Activated CD4-positive, alpha-beta T cell treated with anti-CD3 and anti-CD28 coated beads, Interleukin-2, amount 10 ng/mL, durations not matched to agents 7 days and 5 days (primary cell): ENCODE measurements at places on chromosomes 11 and 22.

DNA sequence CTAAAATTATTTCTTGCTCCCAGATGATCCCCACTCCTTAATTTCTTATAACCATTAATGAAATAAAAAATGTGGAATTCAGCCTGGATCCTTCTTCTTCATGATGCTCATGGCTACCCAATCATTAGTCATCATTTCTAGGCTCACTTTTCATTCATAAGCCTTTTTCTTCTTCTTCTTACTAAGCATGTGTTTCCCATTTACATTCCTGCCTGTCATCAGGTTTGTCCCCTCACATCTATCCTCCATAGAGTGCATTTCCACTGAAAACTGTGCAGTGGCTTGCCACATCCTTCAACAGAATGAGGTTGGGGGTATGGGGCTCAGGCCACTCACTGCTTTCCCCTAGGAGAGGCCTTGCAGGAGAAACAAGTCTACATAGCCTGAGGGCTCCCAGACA is 35.8 kb upstream of the NTM start:
- no peak for DNase-seq

GRCh38 chr11:112270551-112271180 is 10.0 kb upstream of the PLET1 start:
- no peak for DNase-seq

DNA sequence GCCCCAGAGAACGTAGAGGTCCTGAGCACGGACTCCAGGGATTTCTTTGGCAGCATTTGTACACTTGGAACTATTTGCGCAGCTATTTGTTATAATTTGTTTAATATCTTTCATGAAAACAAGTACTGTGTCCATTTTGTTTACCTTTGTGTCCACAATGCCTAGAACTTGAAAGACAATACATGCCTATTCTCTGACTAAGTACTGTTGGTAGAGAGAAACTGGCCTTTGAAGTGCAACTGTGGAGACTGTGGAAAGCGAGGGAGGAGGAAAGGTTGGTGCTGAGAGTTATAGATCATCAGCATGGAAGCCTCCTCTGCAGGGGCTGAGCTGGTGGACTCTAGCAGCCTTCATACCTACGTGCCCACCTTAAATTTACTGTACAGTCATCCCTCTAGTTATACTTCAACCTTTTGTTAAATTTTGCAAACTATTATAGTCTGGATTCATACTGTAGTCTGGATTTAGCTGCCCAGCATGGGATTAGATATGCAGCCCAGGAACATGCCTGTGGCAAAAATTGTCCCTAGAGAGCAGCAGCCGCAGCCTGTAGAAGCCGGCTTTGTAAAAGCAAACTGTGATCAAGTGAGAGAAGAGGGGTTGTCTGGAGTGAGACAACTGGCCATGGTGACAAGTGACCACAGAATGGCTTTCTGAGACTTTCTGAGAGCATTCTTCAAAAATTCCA is 24.2 kb upstream of the YAP1 start:
- no peak for DNase-seq

DNA sequence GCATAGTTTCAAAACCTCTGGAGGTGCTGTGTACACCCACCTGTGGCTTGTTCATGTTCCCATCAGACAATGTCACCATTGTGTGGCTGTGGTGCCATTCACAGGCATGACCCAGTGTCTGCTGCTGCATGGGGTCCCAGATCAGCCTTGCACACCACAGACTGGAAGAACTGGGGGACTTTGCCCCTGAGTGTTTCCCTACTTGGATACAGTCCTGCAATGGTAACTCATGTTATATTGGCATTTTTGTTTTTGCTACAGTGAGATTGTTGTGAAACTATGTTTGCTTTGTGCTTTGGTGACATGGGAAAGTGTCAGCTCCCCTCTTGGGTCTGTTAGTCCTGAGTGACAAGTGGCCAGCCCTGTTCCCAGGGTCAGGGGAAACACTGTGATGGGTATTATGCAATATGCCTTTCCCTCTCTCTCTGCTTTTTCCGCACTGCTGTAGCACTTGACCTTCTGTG is 108.8 kb downstream of the NAV2 start:
- DNase-seq = no peak

DNA sequence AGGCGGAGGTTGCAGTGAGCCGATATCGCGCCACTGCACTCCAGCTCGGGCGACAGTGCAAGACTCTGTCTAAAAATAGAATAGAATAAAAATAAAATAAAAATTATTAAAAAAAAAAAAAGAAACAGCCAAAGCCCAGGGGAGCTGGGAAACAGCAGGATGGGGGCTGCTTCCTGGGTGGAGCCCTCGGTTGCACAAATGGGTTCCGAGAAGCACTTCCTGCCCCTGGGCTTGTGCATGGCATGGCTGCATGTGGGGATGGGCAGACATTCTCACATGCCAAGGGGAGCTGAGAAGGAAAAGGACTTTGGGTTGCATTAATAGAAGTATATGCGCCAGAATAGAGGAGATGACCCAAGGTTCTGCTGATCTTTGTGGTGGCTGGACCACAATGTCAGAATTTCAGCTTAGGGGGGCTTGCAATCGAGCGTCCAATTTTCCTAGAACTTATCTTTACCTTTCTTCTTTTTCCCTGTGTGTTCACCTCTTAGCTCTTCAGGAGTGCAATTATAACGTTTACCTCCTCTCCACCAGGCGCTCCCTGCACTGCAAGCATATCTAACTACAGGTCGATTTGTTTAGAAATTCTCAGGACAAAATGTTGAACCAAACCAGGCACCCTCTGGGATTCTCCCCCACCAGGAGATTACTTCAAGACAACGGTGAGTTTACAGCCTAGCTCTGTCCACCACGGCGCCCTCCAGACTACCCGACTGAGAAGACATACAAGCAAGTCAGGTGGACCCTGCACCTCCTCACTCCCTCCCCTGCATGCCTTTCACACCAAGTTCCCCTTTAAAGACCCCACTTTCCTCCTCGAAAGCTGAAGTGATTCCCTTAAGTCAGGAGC is 53.2 kb downstream of the SHISAL1 start:
- no peak for DNase-seq

DNA sequence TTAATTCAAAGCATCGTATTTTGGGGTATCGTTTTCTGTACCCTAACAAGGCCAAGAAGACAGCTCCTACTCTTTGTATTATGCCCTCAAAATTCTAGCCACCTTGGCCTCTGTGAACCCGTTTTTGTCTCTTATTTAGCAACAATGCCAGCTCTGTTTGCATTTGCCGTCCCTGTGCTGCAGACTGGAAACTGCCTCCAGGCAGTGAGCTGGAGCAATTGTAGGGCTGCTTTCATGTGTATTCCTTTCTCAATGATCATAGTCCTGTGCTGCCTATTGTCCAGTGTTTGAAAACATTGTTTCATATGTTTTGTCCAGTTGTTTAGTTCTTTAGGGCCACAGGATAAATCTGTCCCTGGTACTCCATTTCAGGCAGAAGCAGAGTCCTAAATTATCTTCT is 19.9 kb upstream of the BACE1-AS start:
- no peak for DNase-seq

- no peak for DNase-seq
Observed at GRCh38 chr11:103484545-103484944, 375.3 kb downstream of the DYNC2H1 start.

DNA sequence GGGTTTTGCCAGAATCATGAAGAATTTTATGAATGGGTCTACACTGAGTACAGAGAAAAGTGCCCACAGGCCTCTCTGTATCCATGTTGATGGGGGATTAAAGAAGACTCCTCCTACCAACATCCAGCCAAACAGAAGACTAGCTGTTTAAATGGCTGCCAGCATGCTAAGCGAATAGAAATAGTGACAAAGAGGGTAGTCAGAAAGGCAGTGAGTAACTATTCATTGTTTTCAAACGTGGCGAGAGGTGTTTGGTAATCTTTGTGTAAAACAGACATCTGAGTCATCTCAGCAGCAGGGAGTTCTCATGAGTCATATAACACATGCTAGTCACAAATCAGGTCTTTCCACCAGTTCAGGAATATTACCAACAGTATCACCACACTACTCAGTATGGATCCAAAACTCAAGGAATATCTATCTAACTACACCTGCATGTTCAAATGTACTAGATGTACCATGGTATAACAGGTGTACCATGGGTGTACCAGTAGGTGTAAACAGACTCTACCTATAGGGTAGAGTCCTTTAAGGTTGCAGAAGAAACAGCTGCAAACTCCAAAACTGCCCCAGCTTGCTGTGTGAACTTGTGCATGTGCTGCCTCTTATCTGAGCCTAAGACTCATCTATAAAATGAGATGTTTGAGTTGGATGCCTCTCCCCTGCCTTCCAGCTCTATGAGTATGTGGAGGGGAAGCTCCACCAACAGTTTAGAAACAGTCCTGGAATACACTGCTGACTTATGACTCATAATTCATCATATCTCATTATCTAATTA is 82.0 kb downstream of the SLC1A2 start:
- no peak for DNase-seq

DNA sequence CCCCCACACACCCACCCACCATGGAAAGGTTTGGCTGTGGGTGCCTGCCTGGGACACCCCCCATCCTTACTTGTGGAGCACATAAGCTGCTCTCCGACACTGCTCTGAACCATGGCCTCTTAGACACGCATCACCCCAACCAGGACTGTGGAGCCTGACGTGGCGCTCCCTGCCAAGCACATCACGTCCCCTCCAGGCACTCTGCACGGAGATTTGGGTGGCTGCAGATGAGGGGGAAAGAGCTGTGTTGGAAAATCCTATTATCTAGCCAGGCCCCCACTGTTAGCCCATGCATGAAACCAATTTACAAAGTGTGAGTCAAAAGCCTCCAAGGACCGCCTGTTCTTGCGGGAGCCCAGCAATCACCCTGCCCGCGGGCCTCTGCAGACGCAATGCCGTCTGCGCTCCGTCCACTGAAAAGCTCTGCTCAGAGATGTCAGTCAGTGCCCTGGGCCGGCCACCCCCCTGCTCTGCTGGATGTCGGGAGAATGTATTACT is 163.4 kb upstream of the NECTIN1 start:
- DNase-seq = no peak

- no peak for DNase-seq
Observed at GRCh38 chr22:19167106-19167869, 11.2 kb downstream of the SLC25A1 start.

DNA sequence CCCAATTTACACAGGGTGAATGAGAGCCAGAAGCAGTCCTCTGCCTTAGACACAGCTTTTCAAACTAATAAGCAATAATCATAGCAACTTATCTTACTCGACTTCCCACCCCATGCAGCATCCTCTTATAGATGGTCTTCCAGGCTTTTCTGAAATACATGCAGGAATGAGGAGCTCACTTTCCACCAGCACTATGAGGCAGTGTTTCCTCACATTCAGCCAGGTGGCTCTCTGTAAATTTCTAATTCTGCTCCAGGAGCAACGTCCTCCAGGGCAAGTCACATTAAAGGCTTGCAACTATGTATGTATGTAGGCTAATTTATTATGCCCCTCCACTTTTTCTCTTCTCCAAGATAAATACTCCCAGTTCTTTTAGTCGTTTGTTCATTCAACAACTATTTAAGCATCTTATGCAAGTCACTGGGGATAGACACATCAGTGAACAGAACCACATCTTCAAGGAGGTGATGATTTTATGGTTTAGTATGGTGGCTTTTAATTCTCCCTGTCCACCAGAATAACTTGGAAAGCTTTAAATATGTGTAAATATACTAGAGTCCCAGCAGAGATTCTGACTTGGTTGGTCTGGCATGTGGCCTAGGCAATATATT is 59.9 kb downstream of the PAK1 start:
- no peak for DNase-seq

- no peak for DNase-seq
Observed at GRCh38 chr11:86047275-86047991, 21.5 kb downstream of the PICALM start.

DNA sequence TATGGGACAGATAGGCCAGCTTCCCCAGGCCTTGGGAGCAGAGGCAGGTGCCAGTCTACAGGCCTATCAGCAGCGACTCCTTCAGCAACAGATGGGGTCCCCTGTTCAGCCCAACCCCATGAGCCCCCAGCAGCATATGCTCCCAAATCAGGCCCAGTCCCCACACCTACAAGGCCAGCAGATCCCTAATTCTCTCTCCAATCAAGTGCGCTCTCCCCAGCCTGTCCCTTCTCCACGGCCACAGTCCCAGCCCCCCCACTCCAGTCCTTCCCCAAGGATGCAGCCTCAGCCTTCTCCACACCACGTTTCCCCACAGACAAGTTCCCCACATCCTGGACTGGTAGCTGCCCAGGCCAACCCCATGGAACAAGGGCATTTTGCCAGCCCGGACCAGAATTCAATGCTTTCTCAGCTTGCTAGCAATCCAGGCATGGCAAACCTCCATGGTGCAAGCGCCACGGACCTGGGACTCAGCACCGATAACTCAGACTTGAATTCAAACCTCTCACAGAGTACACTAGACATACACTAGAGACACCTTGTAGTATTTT is 26.6 kb upstream of the L3MBTL2 start:
- no peak for DNase-seq

- DNase-seq = no peak
Observed at GRCh38 chr22:46841522-46841921, 79.1 kb downstream of the TBC1D22A start.

- DNase-seq = no peak
Observed at GRCh38 chr11:62233730-62234129, 8.3 kb upstream of the SCGB1D2 start.

GRCh38 chr11:88348870-88349269 is 11.3 kb upstream of the CTSC start:
- no peak for DNase-seq

- no peak for DNase-seq
Observed at GRCh38 chr11:64275031-64275800, 9.2 kb downstream of the BAD start.

DNA sequence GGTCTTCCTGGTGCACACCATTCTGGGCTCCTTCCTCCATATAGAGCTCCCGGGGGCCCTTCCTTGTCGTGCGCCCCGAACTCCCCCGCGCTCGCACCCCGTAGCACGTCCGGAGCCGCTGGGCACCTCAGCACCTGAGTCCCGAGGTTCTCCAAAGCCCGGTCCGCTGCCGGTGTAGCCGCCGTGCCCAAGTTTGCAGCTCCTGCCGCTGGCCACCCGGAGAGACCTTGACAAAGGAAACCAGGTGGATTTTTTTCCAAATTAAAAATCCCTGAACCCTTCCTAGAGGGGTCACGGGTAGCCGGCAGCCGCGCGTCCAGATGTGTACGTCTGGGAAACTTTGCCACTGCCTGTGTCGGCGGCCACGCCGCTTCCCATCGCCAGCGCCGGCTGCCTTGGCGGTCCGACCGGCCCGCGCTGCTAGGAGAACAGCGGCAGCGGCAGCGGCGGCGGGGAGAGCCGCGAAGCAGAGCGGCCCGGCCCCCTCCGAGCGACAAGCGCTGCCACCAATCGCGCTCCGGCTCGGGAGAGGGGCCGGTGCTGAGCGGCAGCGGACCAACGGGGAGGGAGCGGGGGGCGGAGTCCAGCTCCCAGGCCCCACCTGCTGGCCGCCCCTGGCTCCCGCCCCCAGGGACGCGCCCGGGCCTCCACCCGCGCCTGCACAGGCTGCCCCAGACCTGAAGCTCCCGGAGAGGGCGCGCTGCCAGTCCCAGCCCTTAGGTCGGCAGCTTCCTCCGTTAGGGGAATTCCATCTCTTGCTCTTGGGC is at the start of gene GALNT18:
TSS of gene GALNT18 (minus strand) at position 433 of the 767 bp plus-strand sequence.
- peak; percentile 81 for DNase-seq

GRCh38 chr11:112564228-112564955 is 303.7 kb upstream of the PLET1 start:
- no peak for DNase-seq

GRCh38 chr11:12884751-12885318 is 124.3 kb upstream of the RASSF10 start:
- no peak for DNase-seq
